Stimulated activated CD8-positive, alpha-beta memory T cell treated with anti-CD3 and anti-CD28 coated beads, Interleukin-7, amount 100 ng/mL, for 48 hours (primary cell): ENCODE measurements at places on chromosomes 4 and X.

GRCh38 chrX:119763181-119763580, 4.8 kb downstream of the SOWAHD start:
- no peak for DNase-seq

- DNase-seq = no peak
Observed at GRCh38 chr4:81609844-81610243, 138.1 kb upstream of the RASGEF1B start.

GRCh38 chrX:74225111-74225510, 78.9 kb upstream of the ZCCHC13 start:
- DNase-seq = no peak

DNA sequence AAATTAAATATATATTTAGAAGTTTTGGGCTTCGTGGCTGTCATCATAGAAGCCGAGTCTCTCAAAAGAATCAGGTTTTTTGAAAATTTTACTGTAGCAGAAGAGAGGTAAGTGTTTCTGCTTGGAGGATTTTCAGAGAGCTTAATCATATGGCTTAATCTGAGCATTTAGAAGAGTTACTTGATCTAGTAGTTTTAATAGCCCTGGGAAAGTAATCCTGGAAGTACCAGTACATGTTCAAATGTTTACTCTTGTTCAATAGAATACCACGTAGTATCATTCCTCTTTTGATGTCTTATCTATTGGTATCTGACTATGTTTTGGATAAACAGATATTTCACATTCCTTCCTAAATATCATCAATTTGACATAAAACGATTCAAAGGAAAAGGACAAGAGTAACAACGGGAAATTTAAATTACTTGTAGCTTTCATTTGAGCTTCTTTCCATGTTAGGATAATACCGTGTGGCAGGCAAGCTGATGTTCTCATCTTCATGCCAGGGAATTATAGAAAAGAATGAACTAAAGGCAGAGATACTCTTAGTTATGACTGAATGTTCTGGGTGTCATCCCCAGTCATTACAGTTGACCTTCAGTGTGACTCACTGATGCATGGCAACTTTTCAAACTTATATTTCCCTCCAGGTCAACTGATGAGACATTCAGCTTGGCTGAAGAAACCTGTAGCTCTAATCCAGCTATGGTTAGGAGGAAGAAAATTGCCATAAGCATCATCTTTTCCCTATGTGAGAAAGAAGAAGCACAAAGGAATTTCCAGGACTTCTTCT, 89.8 kb downstream of the FNIP2 start:
- no peak for DNase-seq

GRCh38 chr4:75673959-75674328, 733 bp upstream of the G3BP2 start:
- no peak for DNase-seq

- no peak for DNase-seq
Observed at GRCh38 chr4:112222219-112222955, 9.2 kb upstream of the AP1AR start.

- peak; percentile 90 for DNase-seq
Observed at GRCh38 chr4:77819843-77820648, 878 bp upstream of the CNOT6L start.

- no peak for DNase-seq
Observed at GRCh38 chrX:46262304-46262703, 282.9 kb downstream of the ZNF674 start.

- DNase-seq = no peak
Observed at GRCh38 chrX:32455704-32456103, 755.6 kb downstream of the DMD start.

DNA sequence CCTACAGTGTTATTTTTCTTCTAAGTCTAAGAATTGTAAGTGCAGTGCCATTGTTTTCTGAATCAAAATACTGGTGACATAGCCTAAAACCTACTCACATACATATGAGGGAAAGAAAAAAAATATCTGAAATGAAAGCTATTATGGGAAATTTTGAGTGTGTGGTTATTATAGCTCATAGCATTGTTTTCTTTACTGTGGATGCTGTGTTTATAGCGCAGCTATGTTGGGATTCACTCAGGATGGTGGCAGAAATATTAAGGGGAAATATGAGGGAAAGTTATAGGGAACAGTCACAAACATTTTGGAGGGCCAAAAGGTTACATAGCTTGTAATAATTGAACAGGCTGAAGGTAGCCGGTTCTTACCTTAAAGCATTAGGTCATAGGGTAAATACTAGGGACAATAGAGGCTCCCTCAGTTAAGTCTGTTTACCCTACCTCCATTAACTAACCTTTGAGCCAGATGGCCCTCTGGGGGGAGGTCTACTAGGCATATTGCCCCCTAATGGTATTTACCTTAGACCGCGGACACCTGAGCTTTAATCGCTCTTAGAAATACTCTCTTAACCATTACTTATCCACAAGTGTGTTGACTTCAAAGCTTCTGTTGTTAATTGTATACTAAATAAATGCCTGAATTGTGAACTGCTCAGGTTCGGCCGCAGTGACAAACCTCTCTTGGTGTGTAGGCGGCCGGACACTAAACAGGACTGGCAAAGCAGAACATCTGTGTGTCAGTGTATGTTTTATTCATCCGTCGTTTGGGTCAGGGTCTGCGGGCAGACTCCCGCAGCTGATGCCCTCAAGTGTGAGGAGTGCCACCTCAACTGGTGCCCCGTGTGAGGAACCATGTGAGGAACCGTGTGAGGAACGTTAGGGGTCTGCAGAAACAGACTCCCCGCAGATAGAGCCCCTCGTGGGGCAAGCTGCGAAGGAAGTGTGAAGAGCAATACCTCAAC, 21.3 kb upstream of the SULT1B1 start:
- no peak for DNase-seq

- DNase-seq = no peak
Observed at GRCh38 chr4:173025131-173025530, 143.5 kb upstream of the GALNT7 start.

- no peak for DNase-seq
Observed at GRCh38 chrX:38346150-38346549, 6.3 kb upstream of the OTC start.

DNA sequence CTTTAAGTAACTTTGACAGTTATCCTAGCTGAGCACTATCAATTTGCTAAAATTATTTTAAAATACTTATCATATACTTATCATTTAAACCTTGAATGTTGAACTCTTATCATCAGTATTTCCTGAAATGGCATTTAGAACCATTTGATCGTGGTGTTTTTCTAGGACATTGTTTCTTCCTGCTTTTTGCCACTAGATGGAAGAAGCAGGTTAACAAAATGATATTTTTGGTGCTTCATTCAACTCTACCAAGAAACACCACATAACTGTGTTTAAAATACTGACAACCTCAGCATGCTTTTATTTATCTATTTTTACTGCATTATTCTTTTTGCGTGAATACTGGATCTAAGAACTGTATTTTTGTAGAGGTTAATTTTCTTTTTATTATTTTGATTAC, 44.6 kb downstream of the C4orf33 start:
- no peak for DNase-seq

- DNase-seq = no peak
Observed at GRCh38 chr4:141132709-141133145, 542 bp downstream of the RNF150 start.

GRCh38 chrX:3451571-3451970, 105.1 kb upstream of the MXRA5 start:
- no peak for DNase-seq

- no peak for DNase-seq
Observed at GRCh38 chr4:24195991-24196736, 306.3 kb upstream of the PPARGC1A start.

- no peak for DNase-seq
Observed at GRCh38 chr4:187433141-187433540, 562.4 kb upstream of the ZFP42 start.

GRCh38 chr4:140208921-140209320, 54.9 kb upstream of the MAML3 start:
- DNase-seq = no peak

DNA sequence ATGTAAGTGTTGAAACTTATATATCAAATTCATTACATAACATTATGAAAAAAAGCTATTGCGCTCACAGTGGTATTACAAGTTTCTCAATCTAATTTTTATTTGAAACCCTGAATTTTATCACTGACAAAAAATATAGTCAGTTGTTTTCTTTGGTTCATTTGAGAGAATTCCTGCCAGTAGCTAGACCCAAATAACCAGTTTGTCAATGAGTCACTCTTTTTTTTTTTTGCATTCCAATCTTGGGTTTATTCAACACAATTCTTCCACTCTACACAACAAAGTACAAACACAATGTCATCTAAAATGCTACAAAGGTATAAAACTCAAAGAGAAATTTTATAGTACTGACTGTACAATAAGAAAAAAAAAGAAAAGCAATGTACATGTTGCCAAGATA, 13.1 kb downstream of the HPF1 start:
- DNase-seq = no peak

DNA sequence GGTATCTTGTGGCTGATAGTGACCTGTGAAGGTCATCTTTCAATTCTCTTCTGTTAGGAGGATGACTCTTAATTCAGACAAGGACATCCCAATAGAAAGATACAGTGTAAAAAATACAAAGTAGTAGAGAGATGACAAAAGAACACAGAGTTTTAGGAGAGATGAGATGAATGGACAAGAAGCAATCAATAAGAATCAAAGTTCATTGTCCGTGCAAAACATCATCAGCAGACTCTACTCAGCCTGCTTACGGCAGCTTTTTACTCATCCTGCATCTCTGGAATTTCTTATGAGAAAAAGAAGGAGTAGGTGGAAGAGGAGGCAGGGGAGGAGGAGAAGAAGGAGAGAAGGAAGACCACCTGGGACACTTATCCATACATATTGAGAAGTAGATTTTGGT, 2131.7 kb downstream of the ARAP2 start:
- DNase-seq = no peak

GRCh38 chr4:141435446-141436225, 200.7 kb upstream of the IL15 start:
- no peak for DNase-seq

- no peak for DNase-seq
Observed at GRCh38 chr4:97238956-97239666, 904.2 kb downstream of the STPG2 start.

GRCh38 chr4:47816748-47817147, 21.1 kb downstream of the CORIN start:
- no peak for DNase-seq

DNA sequence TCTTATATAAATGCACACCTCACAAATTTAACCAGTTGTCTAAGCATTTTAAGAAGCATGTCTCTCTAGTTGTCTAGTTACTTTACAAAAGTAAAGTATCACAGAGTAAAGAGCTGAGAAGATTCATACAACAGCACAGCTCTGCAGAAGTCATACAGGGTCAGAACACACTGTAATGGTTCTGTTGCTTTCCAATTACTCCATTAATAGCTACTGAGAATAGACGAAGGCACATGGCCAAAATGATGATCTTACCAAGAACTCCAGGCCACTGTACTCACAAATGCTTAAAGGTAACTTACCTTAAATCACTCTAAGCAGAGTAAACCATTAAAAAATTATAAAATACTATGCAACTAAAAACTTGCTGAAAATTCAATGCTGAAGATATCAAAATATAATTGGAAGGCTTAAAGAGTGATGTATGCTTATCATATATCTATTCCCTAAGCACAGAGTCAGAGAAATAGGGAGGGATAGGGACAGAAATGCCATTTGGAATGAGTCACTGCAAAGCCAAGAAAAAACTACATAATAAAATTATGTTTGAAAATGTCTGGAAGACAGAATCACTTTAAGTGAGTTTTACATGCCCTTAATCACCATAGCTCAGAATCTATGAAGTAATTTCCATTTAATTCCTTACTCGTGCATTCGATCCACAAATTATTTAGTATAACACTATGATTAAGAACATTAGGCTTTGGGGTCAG, 71.0 kb downstream of the DDX60L start:
- DNase-seq = no peak

DNA sequence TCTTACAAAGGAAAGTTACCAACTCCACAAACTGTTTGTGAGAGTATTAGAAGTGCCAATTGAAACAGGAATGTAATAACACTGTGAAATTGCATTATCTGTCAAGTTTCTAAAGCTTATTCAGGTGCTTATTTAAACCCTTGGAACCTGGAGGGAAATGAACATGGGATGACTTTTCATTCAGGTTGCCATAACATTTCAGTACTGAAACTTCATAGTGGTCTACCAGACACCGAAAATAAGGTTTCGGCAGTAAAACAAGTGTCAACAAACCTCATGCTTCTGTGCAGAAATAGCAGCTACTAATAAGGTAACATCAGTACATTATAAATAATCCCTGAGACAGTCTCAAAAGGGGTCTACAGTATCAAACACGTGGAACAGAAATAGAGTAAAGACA, 890.7 kb upstream of the INTU start:
- no peak for DNase-seq

- no peak for DNase-seq
Observed at GRCh38 chr4:185237175-185237574, 27.8 kb downstream of the SNX25 start.

GRCh38 chr4:26905172-26905571, 44.5 kb downstream of the STIM2 start:
- DNase-seq = no peak

DNA sequence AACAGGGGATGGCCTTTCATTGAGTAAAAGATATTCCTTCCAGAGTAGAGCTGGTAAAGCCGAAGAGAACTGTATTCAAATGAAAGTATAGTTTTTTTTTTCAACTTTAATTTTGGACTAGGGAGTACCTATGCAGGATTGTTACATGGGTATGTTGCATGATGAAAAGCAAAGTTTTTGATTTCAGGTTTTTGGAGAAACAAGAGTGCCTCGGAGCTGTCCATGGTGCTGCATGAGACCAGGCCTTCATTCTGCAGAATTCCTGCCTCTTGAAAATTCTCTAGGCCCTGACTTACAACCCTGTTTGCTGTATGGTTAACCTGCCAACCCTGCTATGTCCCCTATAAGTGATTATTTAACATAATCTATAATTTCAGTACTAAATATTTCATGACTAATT, 1065.7 kb upstream of the FTHL17 start:
- no peak for DNase-seq

DNA sequence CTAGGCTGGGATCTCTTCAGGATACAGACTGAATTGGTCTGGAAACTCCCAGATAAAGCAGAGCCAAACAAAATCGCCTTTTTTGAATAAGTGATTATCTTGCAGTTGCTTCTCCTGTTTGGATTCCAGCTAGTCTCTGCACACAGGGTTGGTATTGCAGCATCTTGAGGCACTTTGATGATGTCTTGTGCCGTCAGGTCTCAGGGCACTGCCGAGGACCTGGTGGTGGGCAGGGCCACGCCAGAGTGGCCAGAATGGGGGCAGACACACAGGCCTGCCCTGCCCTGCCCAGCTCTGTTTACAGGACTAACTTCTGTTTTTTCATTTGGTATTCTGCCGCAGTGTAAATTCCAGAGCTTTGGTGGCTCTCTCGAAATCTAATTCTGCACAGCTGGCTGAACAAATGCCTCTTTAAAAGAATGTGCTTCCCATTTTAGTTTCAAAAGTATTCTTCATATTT, 276.1 kb downstream of the NR3C2 start:
- no peak for DNase-seq

DNA sequence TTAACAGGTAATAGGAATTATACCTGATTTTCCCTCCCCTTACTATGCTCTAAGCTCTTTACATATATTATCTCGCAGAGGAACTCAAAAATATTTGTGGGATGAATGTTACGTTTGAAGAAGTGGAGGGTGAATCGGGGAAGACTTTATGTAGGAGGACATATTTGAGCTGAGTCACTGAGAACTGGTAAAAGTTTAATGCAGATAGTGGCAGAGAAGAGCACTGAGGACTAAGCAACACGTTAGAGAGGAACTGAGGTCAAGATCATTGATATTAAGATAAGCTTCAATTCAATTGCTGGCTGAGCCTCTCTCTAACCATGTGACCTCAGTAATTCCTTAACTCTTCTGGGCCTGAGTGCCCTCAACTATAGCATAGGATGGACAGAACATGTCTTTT, 26.4 kb upstream of the ELOVL6 start:
- DNase-seq = no peak
